NCI-H1930 (cell line): ENCODE measurements at places on chromosomes 12 and 14.

GRCh38 chr12:67890726-67891258 is 98.5 kb upstream of the IFNG-AS1 start:
- DNase-seq, result no peak

- DNase-seq, result no peak
Observed at GRCh38 chr14:64434528-64434927, 30.8 kb upstream of the AKAP5 start.

GRCh38 chr12:53483979-53484377 is 15.3 kb downstream of the MAP3K12 start:
- no peak for DNase-seq

DNA sequence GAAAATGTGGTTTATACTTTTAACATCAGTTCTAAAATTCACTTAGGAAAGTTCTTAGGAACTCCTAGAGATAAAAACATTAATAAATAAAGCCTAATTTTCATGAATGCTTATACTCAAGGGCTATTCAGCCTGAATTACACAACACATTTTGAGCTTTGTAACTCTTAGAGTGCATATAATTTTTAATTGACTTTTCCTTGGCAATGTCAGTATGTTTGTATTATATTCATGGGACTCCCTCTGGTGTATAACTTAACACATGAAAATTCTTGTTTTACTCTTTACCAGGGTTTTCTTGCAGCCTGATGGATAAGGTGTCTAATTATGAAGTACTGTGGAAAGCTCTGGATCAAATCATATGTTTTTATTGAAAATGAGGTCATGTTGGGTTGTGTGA is 150.6 kb upstream of the HMGA2 start:
- DNase-seq, result no peak

- no peak for DNase-seq
Observed at GRCh38 chr12:70581208-70581607, 56.0 kb downstream of the PTPRB start.

GRCh38 chr12:122155705-122156104 is 18.3 kb downstream of the IL31 start:
- DNase-seq, result no peak

- no peak for DNase-seq
Observed at GRCh38 chr14:60151715-60152114, 13.5 kb downstream of the DHRS7 start.

- no peak for DNase-seq
Observed at GRCh38 chr14:100804558-100805309, 21.2 kb upstream of the MEG3 start.

DNA sequence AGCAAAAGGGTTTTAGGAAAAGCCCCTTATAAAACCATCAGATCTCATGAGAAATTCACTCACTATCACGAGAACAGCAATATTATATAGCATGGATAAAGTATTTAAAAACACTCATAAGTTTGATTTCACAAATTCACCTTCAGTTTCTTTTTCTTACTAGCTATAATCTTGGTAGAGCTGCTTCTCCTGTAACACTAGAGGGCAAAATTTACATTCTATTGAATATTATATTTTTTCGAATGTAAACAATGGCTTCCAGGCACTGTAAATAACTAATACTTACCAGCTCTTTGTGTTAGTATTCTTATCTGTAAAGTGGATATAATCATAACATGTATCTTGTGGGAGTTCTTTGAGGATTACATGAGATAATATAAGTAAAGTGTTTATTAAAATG is 259.6 kb downstream of the CCER1 start:
- no peak for DNase-seq

- DNase-seq, result no peak
Observed at GRCh38 chr14:69665631-69666030, 54.2 kb downstream of the SUSD6 start.

- no peak for DNase-seq
Observed at GRCh38 chr12:92470608-92471021, 232.2 kb upstream of the PLEKHG7 start.

GRCh38 chr14:92644171-92644969 is 104.1 kb downstream of the LGMN start:
- DNase-seq, result no peak

- DNase-seq, result no peak
Observed at GRCh38 chr12:92058664-92059063, 87.0 kb downstream of the BTG1 start.
